ENCODE measurements at places on chromosomes 1 and 21.

DNA sequence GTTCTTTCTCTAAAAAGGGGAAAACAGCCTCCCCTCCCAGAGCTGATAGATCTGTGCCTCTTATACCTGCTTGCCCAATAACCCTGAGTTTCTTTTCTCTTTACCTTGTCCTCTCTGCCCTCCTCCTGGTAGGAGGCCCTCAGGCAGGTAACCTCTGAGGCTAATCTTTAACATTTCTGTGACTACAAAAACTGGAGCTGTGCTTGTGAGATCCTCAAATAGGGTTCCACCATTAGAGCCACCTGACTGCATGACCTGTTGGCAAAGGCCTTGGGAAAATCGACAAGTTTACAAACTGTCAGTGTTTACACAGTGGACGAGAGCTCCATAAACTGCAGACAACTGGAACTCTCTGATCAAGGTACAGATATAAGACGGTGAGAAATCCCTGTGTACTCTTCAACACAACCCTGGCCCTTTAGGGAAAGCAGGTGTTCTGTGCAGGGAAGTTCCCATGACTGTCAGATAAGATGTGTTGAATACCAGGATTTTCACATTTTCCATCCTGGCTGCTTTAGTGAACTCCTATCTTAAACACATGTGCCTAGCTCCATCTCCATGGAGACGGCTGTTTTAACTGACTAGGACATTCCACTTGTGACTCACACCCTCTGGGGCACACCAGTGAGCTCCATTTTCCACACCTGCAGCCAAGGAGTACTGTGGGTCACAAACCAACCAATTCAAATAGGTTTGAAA, 38.3 kb downstream of the ECE1 start:
- no peak for DNase-seq

GRCh38 chr1:193308438-193308837, 122.0 kb upstream of the B3GALT2 start:
- DNase-seq, result no peak

GRCh38 chr21:46626536-46626935, 8.9 kb upstream of the PRMT2 start:
- DNase-seq, result no peak

DNA sequence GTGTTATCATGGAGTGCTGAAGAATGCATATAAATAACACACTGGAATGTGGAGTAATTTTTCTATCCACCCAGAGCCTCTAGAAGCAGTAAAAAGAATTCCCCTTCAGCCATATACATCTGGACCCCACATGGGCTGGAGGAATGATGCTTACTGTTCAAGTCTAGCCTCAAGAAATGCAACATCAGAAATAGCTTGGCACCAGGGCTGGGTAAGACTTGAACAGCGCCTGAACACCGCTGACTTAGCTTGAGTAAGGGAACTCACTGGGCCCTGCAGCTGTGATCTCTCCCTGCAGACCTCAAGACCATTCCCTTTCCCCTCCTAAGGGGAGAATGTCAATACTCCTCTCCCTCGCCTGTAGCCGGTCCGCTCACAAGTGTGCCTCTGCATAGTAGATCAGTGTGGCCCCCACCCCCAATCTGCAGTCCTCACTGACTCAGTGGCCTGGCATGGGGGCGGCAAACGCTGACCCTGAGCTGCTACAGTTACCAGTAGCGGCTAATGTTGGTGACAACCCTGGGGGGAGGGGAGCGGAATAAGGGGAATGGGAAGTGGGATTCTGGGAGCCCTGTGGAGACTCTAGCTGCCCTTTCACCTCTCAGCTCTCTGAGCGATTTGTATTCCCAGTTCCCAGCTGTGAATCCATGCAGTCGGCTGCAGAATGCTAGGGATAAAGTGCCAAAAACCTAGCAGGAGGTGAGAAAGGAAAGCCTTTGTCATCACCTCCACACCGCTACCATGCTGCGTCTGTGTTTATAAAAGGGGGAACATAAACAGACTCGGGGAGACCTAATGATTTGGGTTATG, 483.9 kb downstream of the DISC1 start:
- no peak for DNase-seq

DNA sequence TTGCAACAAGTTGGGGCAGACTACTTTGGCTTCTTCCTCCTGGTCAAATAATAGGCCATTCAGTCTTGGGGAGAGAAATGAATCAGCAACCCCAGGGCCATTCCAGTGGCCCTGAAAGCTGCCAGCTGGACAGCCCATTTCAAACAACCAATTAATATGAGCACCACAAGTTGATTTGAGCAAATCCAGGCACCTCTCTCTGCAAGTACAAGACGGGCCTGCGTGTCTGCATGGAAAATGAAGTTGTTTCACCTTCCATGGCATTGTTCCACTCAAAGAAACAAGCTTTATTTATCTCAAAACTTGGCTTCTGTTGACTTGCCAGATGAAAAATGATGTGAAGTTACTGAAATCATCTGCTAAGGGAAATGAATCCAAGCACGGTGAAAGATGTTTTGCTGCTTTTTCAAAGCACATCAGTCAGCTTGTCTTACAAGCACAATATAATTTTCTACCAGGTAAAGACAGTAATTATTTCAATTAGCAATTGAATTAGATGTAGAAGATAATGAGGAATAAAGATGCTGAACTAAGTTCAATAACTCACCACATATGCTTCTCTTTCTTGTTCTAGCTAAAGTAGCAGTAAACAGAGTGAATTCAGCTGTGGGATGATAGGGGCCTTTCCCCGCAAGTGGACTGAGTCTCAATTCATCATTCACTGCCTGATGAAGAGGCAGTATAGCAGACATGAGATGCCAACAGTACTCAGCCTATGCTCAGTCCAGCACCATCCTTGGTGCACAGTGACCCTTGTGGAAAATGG, 95.2 kb upstream of the SSX2IP start:
- DNase-seq, result no peak

DNA sequence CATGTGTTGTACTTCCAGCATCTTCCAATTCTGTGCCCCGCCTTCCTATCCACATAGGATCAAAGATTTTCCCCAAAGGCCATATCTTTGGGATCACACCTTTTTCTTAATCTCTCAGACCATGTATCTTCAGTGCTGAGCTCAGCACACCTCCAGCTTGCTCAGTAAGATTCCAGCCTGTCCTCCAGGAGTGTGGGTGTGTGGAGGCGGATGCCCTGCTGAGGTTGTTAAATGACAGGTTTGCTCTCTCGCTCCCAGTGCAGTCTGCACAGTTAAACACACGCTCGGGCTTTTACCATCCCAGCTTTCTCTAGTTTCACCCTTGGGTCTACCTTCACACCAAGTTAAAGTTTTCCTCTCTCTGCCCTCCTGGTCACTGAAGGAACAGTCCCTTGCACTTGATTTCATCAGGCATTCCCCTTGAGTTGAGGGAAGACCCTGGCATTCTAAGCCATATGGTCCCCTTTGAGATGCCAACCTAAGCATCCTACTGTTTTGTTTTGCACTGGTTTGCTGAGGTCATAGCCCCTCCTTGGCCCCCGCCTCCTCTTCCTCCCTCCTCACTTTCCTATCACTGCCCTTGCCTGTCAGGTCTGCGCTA, 13.7 kb downstream of the MYOG start:
- DNase-seq, result no peak

- no peak for DNase-seq
Observed at GRCh38 chr21:46152927-46153246, 2.5 kb downstream of the FTCD start.

DNA sequence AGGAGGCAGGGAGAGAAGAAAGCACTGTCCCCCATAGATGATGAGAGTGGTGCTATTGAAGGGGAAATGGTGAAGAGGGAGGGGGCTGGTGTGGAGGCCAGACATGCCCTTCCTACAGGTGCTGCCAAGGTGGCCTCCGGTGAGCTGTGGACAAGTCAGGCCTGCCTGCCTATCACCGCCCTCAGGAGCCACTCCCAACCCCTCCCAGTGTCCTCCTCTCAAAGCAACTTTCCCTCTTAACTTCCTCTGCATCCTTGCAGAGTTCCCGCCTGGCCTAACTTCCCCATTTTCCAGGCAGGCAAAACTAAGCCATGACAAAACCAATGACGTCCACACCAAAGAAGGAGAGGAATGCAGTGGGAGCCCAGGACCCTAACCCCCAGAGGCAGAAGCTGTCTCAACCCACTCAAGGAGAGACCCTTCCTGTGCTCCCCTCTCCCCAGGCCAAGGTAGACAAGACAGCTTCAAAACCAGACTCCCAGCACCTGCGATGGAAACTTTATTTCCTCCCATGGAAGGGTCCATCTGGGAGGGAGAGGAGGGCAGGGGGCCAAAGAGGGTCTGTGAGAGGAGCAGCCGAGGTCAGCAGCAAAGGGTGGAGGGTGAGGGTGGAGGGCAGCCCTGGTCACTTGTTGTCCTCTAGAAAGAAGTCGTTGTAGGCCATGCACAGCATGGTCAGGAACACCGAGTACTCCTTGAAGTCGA, 1.0 kb upstream of the S100A6 start:
- DNase-seq, result no peak

GRCh38 chr1:6260961-6261614, at the start of gene GPR153:
TSS of gene GPR153 (minus strand) at chr1:6261098. CDS start at chr1:6254905, 6,193 bp downstream.
- no peak for DNase-seq

- no peak for DNase-seq
Observed at GRCh38 chr1:18668046-18668445, 37.4 kb downstream of the PAX7 start.
